Activated T-cell treated with anti-CD3 and anti-CD28 coated beads for 1 hour (primary cell): ENCODE measurements at places on chromosomes 4 and X.

GRCh38 chr4:184911310-184911709 lies 85.5 kb upstream of the ACSL1 start:
- no peak for DNase-seq

DNA sequence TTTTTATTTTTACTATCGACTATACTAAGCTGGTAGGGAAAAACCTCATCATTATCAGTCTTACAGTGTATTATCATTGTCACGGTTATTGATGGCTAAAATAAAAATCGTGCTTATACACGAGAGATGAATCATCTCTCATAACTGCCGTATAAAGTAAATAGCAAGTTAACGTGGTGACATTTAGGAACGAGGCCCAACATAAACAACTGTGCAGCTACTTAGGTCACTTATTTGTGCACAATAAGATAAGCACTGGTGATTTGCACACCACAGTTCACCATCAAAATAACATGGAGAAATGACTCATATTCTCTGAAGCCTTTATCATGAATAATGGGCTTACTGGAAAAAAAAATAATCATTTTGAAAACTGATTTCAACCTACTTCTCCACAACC lies 482.0 kb upstream of the TENM3 start:
- no peak for DNase-seq

DNA sequence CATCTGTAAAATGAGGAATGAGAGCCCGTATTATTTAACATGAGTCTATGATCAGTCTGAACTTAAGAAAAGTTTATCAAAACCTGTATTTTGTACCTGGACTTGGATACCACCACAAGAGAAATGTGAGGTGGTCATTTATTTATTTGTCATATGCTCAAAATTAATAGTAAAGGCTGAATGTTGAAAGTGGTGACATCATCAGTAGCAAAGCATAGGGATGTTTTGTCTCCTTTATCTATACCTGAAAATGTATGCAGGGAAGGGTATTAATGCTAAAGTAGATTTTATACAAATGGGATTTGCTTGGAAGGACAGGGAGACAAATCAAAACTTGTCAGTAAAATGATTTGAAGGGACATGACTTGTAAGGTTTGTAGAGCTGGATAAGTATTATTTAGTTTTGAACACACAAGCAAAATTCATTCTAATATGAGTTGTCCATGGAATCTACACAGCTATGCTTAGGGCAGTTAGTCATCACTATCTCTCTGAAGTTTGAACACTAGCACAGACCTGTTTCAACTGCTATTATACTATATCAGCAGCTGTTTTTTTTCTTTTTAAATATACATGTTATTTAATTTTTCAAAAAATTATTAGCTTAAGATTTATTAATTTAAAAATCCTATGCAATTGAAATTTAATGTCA lies 52.4 kb upstream of the GUCY1A1 start:
- no peak for DNase-seq

- no peak for DNase-seq
Observed at GRCh38 chrX:77174680-77175519, 272.3 kb upstream of the FGF16 start.

DNA sequence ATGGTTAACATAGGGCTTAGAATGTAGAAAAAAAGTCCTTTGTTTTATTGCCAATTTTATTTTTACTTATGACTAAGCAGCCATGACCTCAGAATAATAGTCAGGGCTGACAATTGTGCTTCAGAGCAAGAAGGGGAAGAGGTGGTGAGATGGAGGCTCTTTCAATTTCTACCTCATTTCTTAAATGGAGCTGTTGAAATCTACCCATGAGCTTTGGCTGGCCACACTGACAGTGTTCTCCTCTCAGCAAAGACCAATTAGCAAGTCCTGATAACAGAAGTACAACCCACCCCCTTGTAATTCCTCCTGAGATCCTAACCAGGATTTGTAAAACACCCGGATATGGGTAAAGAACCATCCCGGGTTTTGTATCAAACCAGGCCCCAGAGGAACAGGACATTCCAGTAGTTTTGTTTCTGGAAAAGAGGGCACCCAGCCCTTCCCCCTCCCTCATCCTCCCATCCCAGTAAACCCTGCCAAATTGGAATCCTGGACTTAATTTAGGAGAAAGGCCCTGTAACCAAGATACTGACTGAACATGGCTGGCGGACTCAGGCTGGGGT lies at the start of gene HEPH:
Gene HEPH (plus strand): TSS at position 399 of the 563 bp plus-strand sequence. CDS start 6,324 bp downstream, outside the sequence.
- no peak for DNase-seq

DNA sequence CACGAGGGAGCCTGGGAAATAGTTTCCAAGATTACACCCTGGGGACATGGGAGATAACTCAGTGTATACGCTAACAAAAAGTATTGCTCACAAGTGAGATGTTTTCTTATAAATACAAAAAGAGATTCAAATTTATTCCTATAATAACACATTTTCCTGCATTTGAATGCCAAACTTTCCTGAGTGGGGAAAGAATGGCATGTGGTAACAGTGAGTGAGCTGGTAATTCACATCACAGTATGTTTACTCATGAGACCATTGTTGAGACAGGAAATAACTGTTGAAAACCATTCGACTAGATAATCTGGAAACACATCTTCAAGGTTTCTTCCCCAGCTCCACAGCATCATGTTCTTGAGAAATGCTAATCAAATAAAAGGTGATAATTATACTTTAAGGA lies 109.1 kb downstream of the TASL start:
- no peak for DNase-seq

DNA sequence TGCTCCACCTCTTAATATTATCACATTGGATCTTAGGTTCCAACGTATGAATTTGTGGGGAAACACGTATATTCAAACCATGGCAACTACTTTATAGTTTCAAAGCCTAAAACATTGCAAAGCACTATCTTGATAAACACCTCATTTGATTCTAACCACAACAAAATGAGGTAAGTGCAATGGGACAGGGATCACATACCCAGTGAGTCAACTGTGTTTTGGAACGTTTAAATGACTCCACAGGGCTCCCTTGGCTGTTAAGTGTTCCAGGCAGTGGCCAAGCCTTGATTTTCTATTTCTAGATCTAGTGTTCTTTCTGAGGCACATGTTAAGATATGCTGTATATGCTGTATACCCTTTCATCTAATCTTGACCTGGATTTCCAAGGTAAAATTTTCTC lies 54.5 kb upstream of the C1QTNF7 start:
- DNase-seq, result no peak

- DNase-seq, result no peak
Observed at GRCh38 chr4:23747281-23747735, 142.5 kb downstream of the PPARGC1A start.

- no peak for DNase-seq
Observed at GRCh38 chr4:4593596-4594284, 51.9 kb upstream of the STX18 start.

- DNase-seq, result no peak
Observed at GRCh38 chr4:176277162-176277904, 8.3 kb upstream of the ASB5 start.

DNA sequence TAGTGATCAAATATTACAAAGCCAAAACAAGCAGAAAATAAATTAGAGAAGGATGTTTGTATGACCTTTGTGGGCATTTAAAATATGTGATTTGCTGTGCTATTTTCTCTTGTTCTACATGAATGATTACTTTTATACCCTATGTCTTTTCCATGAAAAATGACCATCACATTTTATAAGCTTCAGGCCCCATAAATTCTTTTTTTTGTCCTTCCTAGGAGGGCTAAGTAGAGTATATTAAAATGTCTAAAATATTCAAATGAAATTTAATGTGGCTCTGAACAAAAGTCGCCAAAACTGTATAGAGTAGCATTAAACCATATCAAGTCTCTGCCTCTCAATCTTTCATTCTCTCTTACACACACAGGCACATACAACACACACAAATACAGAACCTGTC lies 15.9 kb upstream of the EMCN start:
- DNase-seq, result no peak

GRCh38 chrX:11757719-11758399 lies at the start of gene MSL3:
TSS of gene MSL3 (plus strand) at chrX:11758237. CDS start at chrX:11758264, 27 bp downstream.
- peak; percentile 40 for DNase-seq

DNA sequence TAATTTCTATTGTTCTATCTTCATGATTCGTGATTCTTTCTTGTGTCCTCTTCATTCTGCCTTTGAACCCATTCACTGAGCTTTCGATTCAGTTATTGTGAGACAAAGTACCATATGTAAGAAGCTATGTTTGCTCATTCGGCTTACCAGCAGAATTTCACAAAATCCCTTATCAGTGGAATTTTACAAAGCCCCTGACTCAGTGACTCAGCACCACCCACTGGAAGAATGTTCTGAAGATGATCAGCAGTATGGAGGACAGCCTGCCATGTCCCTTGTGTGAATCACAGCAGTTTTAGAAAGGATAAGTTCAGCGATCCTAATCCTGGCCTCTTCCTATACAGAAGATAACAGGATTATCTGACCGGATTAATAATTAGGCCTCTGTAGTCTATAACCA lies 5.8 kb upstream of the UXT start:
- no peak for DNase-seq

DNA sequence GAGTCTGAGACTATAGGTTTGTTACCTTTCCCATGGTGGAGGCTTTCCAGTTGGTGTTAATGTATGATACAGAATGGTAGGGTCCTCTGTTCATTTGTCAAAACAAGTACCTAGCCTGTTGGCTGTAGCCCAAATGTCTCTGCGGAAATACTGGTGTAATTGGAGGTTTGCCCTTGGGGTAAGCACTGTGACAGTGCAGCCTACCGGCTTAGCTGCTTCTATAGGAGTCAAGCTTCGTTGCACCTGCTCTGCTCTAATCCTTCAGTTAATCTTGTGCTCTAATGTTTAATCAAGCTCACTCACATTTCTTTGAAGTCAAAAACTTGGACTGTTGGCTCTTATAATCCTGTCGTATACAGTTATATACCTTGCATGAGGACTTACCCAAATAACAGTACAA lies 203.4 kb downstream of the CCNG2 start:
- DNase-seq, result no peak

GRCh38 chr4:8336412-8337075 lies 67.0 kb downstream of the HTRA3 start:
- no peak for DNase-seq

DNA sequence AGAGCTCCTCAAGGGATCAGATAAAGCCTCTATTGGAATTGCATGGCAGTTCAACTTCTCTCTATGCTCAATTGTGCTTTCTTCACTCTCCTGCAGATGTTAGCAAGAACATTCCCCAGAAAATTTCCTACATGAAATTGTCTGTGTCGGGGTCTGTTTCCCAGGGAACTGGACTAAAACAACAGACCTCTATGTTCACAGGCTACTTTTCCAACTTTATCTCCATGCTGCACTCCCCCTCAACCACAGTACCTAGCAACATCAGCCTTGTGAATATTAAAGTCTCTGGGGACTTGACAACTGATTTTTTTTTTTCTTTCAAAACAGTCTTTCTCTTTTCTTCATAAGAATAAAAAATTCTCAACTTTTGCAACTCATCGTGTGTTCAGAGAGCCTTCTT lies 1470.8 kb upstream of the ADGRL3 start:
- DNase-seq, result no peak

- DNase-seq, result no peak
Observed at GRCh38 chrX:38474543-38474942, 86.8 kb upstream of the TSPAN7 start.

DNA sequence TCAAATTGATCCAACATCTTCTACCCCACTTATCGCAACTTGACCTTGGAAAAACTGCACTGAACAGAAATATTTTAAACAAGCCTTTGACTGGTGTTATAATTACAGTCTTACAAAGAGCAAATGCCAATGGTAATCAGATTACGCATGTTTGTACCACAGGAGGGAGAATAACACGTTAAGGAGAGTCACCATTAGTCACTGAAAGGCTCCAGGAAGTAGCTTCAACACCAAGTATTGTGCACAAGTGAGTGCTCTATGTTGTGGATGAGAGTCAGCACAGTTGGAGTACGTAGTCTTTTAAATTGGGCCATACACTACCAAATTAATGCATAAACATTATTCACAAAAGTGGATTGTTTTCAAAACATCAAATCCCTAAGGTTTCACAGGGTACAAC lies 1081.5 kb upstream of the TENM3 start:
- no peak for DNase-seq

DNA sequence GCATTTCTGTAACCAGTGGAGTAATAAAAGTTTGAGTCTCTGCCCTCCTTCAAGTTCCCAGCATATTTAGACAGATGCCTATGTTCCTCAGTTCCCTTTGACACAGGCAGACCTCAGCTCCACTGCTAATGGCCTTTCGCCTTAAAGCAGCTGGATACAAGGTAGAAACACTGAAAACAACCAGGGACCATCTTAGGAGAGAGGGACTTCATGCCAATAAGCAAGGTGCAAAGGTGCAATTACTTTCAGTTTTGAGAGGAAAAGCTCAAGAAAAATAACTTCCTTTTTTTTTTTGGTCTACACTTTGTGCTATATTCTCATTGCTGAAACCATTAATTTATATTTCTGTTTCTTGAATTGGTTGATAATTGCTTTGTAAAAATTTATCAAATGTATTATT lies 781.9 kb upstream of the GALNTL6 start:
- no peak for DNase-seq

GRCh38 chr4:100519205-100519604 lies 1.4 kb upstream of the EMCN start:
- DNase-seq, result no peak

GRCh38 chr4:146916479-146917076 lies 29.1 kb downstream of the TTC29 start:
- DNase-seq, result no peak

- no peak for DNase-seq
Observed at GRCh38 chr4:94181815-94182214, 25.9 kb upstream of the SMARCAD1 start.

DNA sequence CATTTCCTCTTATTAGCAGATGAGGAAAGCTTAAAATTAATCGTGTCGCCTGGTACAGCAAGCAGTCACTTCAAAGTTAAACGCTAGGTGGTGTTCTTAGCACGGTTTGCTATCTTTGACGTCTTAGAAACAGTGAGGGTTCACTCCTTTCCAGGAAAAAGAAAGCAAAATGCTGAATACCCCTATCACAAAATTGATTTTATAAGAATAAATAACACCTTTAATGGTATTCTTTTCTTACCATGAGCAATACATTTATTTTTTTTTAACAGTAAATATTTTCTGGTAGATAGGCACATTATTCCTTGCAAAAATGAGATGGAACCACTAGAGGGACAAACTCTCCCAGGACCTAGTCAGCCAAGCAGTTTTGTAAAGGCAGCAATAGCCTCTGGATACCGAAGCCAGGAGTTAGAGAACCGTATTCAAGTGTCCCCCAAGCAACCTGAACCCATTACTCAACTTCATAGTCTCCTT lies 153.9 kb downstream of the KDR start:
- no peak for DNase-seq

- no peak for DNase-seq
Observed at GRCh38 chrX:153635788-153636668, 11.0 kb upstream of the DUSP9 start.

- no peak for DNase-seq
Observed at GRCh38 chr4:139910106-139910505, 243.9 kb downstream of the MAML3 start.

- no peak for DNase-seq
Observed at GRCh38 chr4:37058826-37059225, 185.7 kb upstream of the NWD2 start.

- DNase-seq, result no peak
Observed at GRCh38 chrX:101956556-101956955, 24.7 kb upstream of the ZMAT1 start.
